Upper lobe of right lung (tissue), 1 donor: ENCODE measurements at places on chromosomes 7 and 10. TPM values are rescaled to one million over a fixed set of nuclear protein-coding genes. Genes with fewer than 3 reads are reported as not detected.

Gene TMEM236
- 5.0 TPM for total RNA-seq

Gene GIMAP6
- 61.7 TPM for total RNA-seq

DNA sequence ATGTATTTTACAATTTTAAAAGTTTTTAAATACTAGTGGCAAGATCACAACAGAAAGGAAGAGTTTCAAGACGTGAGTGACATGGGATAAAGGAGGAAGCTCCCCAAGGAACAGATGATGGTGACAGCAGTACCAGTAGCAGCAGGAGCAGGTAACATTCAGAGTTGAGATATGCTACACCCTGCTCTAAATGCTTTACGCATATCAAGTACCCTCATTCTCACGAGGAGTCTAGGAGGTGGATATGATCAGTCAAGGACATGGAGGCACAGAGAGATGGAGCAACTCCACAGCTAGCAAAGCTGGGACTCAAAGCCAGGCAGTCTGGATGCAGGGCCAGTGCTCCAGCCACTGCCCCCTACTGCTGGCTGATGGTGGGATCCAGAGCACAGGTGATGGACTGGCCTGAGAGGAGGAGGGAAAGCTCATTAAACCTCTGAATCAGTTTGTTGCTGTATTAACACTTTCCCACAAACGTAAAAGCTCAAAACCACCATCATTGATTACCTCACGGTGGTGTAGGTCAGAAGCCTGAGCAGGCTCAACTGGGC is 17.5 kb downstream of the RP9 start:
- DNase-seq: no peak
- H3K36me3 ChIP-seq: peaks cover 32% of the 10 kb centered on the region
- no peaks in the 10 kb centered on the region for H3K4me1 ChIP-seq
- no peaks in the 10 kb centered on the region for H3K27me3 ChIP-seq
- no peak overlapping the region for H3K27ac ChIP-seq

Gene SLC39A12
- total RNA-seq: 0.29 TPM

DNA sequence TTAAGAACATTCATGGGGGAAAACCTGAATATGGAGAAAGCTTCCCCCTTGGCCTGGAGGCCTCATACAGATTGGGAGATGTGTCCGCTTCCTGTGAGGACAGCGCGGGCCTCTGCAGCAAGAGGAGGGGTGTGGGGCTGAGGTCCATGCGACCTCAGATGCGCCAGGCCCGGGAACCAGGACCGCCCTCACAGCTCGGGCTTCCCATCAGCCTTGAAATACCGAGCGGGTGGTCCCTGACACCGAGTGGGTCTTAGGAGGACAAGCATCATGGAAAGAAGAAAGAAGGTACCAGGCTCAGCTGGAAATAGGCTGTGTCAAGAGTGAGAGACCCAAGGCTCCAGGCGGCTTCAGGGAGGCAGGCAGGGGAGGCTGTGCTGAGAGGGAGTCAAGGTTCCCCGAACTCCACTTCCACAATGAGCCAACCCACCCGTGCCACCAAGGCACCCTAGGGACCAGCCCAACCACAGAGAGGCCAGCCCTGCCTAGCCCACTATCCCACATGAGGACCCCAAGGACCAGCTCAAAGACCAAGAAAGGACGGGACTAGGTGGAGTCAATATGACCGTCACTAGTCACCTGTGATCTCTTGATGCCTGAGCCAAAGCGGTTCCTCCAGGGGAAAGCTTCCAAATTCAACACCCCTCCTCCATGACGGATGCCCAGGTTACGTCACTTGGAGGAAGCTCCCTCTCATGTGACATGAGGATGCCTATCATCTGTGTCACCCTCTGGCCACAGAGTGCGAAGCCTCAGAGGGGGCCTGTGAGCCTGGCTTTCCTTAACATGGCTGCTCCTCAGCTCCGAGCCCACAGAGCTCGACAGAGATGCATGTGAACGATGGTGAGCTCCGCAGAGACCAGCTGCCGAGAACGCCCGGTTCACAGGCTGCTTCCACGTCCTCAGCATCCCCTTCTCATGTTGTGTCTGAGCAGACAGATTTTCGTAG is 103.7 kb downstream of the TCERG1L start:
- no peak overlapping the region for H3K4me3 ChIP-seq
- H3K4me1 ChIP-seq: no peaks in the 10 kb centered on the region
- no peaks in the 10 kb centered on the region for H3K36me3 ChIP-seq
- no peaks in the 10 kb centered on the region for H3K27me3 ChIP-seq

DNA sequence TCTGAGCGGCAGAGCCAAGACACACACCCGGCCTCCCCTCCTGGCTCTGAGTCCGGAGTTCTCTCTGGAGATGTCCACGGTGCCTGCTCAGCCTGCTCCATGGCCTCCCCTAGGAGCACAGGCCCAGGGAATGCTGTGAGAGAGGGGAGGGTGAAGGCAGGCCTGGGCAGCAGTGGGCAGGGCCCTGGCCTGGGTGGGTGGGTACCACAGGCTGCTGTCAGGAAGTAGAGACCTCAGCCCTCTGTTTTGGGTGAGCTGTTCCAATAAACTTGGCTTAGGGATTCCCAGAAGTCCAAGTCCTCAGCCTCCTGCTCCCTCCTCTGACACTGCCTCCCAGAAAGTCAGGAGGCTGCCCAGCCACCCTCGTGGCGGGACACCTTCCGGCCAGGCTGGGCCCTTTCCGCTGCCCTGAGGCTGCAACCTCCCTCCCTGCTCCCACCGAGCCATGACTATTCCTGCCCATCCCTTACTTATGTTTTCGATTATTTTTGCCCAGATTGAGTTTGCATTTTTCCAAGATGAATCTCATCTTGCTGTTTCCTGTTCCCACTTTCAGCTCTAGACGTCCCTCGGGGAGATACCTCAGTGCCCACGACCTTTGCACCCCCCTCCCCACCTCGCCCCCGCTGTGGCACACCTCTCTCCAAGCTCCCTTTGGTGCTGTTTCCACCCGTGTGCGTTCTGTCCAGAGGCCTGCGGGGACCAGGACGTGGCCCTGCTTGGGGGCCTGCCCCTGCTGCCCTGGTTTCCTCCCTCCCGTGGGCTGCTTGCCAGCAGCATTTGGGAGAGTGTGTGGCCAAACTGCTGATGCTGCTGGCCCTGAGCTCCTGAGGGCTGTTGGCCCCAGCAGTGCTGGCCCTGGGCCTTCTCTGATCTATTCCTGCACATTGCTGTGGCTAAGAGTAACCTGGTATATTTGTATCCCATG is 5.8 kb upstream of the POLM start:
- H3K27me3 ChIP-seq: no peaks in the 10 kb centered on the region
- no peak for DNase-seq
- H3K27ac ChIP-seq: peak overlapping the region; percentile 67
- H3K4me1 ChIP-seq: peaks cover 16% of the 10 kb centered on the region
- H3K4me3 ChIP-seq: no peak overlapping the region
- H3K36me3 ChIP-seq: no peaks in the 10 kb centered on the region

DNA sequence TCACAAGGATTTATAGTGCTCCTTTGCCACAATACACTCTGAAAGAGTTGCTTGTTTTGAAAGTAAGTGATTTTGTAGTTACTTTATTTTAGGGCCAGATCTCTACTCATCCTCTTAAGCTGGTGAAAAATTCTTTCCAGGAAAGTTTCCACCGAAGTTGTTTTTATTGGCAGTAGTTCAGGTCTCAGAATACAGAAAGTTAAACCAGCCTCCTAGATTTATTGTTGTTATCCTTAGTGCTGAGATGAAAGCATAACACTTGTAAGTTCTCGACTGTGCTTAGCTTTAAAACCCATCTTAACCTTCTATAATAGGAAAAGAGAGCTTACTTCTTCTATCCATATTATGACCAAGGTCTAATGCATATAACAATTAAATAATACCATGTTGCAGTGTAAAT is 5.5 kb downstream of the AP3M1 start:
- H3K27me3 ChIP-seq: no peaks in the 10 kb centered on the region
- no peak for DNase-seq
- peaks cover 32% of the 10 kb centered on the region for H3K4me1 ChIP-seq
- H3K27ac ChIP-seq: no peak overlapping the region
- no peak overlapping the region for H3K4me3 ChIP-seq

DNA sequence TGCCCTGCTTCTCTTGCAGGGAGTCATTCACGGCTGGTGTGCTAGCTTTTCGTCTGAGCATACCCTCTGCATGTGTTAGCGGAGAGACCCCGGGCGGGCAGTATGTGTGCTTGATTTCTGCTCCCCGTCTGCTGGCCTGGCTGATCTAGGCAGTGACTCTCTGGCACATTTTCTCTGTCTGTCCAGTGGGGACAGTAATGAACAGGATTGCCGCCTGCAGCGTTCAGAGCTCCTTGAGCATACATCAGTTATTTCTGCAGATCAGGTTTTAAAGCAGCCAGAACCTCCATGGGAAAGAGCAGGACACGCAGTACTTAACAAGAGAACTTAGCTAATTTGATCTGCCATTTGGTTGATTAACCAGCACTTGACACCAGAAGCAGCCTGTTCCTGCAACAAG is 242.5 kb downstream of the CELF2 start:
- H3K27me3 ChIP-seq: no peaks in the 10 kb centered on the region
- no peak overlapping the region for H3K4me3 ChIP-seq
- no peaks in the 10 kb centered on the region for H3K4me1 ChIP-seq
- peaks cover 89% of the 10 kb centered on the region for H3K36me3 ChIP-seq
- no peak for DNase-seq

- H3K4me1 ChIP-seq: peaks cover 23% of the 10 kb centered on the region
- no peaks in the 10 kb centered on the region for H3K27me3 ChIP-seq
- H3K4me3 ChIP-seq: no peak overlapping the region
- DNase-seq: no peak
- H3K36me3 ChIP-seq: no peaks in the 10 kb centered on the region
These were observed 148.8 kb downstream of the PFKFB3 start for GRCh38 chr10:6351495-6351894.
